ENCODE measurements at places on chromosomes 1 and 21.

- no peak for DNase-seq
These were observed 10.7 kb downstream of the LEPR start for GRCh38 chr1:65431111-65431705.

GRCh38 chr1:211944733-211945500, 90.4 kb downstream of the INTS7 start:
- no peak for DNase-seq

DNA sequence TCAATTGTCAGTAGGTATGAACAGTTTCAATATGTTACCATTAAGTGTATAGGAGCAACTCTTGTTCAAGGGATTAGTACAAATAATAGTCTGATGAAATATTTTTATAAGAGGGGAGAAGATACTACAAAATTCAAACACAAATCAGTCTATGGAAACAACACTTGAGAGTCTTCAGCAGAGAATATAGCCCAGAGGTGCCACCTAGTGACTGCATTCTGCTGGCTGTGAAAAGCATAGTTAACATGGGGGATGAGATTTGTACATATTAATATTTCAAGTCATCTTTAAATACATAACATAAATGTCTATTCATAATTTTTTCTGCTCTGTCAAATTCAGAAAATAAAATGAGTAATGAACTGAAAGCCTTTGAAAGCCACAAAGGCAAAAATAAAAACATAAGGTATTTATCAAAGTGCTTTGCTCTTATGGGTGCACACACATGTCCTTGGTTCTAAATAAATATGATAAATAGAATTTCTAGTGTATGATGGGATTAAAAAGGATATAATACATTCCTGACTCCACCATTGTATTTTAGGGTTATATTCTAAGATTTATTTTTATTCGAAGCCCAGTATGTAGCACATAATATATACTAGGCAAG, 440.9 kb upstream of the ZRANB2 start:
- no peak for DNase-seq

DNA sequence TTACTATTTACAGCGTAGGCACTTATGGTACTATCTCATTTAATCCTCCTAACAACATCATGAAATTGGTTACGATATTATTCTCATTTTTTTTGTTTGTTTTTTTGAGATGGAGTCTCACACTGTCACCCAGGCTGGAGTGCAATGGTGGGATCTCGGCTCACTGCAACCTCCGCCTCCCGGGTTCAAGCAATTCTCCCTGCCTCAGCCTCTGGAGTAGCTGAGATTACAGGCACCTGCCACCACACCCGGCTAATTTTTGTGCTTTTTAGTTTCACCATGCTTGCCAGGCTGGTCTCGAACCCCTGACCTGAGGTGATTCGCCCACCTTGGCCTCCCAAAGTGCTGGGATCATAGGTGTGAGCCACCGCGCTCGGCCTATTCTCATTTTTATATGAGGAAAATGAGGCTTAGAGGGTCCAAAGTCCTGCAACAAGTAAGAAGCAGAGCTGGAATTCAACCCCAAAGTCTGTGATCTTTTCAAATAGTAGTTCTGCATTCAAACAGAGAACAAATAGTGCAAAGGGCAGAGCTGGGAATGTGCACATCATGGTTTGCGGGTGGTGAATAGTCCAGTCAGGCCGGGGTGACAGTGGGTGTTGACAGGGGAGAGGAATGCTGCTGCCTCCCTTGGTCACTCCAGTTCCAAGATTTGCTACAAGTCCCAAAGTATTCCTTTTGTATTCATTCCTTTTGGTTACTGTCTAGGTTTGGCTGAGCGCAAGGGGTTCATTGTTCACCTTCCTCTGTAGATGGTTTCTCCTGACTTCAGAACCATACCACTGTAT, 4.6 kb downstream of the PRUNE1 start:
- no peak for DNase-seq

DNA sequence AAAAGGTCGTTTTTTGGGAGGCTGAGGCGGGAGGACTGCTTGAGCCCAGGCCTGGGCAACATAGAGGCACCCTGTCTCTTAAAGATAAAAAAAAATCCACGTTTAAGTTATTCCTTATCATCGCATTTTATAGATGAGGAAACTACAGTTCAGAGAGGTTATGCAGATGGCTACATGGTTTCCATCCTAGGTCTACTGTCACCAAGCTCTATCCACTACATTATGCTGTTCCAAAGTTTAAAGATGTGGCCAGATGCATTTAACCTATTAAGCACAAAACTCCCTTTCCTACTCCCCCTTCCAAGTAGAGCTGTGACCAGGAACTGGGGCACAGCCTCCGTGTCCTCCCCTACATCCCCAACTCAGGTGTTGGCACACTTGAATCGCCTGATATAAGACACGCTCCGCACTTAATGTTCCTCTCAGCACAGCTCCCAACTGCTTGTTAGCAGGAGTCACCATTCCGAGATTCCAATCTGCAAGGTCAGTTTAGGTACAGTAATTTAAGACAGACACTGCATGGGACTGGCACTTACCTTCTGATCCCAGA, 1.3 kb downstream of the TAF5L start:
- no peak for DNase-seq

- no peak for DNase-seq
These were observed 166.6 kb downstream of the DSCAM start for GRCh38 chr21:40680311-40680710.

DNA sequence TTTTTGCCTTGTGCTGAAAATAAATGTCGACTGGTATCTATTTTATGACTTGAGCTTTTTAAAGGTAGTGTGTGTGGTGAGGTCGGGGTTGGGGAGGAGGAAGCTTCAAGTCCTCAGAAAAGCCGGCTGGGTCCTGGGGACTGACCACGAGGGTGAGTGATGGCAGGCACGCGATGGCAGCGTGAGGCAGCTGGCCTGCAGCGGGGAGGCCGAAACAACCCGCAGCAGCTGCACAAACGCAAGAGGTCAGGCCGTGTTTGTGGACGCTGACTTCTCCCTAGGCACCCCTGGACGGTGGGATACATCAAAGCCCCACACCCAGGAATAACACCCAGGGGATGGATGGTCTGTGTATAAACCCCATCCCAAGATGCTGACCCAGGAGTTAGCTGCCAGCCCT, 51.4 kb downstream of the ZBTB18 start:
- DNase-seq: no peak

DNA sequence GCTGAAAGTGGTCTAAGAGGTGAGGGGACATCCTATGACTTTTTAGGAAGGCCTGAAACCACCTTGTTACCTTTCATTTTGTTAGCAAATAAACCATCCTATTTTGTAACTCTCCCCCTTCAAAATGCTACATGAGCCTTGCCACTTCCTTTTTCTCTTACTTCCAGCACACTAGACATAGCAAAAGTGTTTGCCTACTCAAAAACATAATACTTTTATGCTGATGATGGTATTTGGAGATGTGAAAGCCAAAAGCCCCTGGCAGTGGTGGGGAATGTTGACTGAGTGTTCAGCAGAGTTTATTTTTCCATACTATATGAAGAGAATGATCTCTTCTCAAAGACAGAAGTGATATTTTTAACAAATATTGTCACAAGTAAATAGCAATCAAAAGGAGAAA, 134.2 kb downstream of the EDEM3 start:
- no peak for DNase-seq

GRCh38 chr1:69191335-69191734, 376.4 kb upstream of the LRRC7 start:
- DNase-seq: no peak

GRCh38 chr1:217876896-217877295, 245.8 kb downstream of the SPATA17 start:
- no peak for DNase-seq

DNA sequence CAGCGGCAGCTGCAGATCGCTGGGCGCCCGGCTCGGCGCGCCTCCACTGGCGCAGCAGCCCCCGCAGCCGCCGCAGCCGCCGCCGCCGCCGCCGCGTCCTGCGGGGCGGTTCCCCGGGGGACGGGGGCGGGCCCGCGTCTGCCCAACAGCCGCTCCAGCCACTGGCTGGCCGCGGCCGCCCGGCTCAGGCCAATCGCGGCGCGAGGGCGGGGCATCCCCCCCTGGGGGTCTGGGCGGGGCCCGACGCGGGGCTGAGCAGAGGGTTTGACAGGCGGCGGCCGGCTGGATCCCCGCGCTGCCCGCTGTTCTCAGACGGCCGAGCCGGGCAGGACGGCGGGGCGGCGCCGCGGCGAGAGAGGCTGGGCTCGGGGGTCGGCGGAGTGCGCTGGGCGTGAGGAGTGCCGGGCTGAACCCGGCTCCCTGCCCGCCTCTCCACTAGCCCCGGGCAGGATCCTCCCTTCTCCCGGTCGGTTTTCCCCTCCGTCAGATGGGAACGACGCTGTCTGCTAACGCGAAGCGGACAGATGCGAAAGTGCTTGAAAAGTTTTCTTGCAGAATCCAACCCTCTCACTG, at the start of gene GLIS1:
GLIS1 (minus strand) TSS at position 56 of the 573 bp plus-strand sequence. CDS start 1,100 bp downstream, outside the sequence.
- no peak for DNase-seq

DNA sequence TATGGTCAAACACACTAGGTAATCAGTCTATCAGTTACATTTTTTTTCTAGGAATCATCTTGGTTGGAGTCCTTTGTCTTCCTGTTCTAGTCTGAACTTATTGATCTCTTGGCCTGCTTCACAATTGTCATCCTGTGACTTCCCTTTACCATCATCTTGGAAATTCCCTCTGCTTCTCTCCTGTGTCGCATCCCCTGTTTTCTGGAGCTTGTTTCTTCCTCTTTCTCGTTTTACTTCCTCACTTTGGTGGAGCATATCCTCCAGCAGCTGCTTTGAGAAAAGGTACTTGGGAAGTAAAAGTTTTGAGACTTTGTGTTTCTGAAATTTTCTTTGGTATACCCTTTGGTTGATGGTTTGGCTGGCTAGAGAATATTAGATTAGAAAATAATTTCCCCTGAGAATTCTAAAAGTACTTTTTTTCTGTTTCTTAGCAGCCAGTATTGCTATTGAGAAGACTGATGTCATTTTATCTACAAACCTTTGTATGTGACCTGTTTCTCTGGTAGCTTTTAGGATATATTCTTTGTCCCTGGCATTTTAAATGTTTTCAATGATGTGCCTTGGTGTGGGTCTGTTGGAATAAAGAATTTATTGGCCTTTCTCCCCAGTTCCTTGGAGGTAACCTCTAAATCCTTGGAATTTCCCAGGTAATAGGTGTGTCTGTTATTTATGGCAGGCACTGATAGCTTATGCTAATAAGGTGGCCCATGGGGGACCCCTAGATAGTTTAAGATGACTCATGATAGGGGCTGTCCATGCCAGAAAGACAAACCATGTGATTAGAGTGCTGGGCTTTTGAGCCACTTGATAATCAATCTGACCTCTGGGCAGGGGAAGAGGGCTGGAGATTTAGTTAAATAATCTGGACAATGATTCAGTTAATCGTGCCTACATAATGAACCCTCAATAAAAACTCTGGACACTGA, 6.1 kb upstream of the MYCL start:
- DNase-seq: no peak

DNA sequence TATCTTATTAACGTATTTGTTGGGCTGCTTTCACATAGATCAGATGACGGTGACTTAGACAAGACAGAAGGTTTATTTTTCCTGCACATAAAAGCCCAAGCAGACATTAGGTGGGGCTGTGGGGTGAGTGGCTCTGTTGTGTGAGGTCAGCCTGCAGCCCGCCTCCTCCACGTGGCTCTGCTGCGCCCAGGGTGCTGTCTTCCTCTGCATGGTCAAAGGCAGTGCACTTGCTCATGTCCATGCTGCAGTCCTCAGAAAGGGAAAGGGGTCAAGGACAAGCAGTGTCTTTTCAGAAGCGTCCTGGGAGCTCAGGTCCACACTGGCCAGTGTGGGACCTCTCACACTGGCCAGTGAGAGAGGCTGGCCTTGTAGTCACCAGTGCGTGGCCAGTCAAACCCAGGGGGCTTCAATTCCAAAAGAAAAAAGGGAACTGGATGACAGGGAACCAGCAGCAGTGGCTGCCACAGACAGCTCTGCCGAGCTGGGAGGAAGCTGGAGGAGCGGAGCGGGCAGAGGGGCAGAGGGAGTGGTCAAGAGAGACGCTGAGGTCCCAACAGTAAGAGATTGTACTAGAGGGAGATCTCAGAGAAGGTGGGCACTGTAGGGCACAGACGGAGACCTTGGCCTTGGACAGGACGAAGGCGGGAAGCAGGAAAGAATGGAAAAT, 35.9 kb upstream of the SLC45A1 start:
- no peak for DNase-seq

- DNase-seq: no peak
These were observed 291.5 kb downstream of the FAM72C start for GRCh38 chr1:143680304-143680703.

DNA sequence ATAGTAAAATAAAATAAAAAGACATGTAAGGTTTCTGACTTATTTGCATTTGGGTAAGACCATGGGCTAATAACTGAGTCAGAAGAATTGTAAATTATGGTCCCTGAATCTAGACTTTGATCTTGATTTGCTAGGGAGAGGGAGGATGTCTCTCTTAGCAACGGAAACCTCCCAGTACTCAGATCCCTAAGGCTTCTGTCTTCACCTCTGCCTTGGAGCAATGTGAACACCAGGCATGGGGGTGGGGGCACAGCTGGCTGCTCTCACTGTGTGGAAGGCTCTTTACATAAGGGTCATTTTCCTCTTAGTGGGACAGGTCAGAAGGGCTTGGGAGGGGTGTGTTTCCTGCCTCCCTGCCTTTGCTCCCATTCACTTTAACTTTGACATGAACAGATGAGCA, 17.0 kb upstream of the TMEM54 start:
- no peak for DNase-seq

DNA sequence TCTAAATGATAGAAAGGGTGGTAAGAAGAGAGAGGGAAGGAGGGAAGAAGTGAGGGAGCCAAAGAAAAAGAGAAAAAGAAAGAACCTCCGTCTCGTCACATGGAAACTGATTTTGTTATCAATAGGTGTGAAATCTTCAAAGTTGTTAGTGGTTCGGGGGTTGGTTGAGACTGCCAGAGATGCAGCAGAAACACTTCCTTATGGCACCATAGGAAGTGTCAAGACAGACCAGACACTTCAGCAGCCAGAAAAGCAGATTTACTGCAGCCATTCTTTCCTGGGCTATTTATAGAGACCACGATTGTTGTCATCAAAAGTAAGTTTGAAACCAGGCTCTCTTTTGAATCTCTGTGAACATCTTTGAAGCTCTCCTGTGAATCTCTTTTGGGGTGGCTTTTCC, 150.5 kb downstream of the PLPPR5 start:
- no peak for DNase-seq

DNA sequence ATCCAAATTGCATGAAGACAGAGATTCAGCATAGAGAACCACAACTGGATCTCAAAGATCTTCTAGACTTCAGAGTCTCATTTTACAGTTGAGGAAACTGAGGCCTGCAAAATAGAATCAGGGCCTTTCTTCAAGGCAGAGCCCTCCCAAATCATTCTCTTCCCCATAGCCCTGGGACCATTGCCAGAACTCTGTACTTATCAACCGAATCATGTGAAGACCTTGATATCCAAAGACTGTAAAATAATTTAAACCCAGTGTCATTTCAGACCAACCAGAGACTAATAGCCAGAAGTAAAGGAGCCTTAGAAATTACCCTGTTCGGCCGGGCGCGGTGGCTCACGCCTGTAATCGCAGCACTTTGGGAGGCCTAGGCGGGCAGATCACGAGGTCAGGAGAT, 90.1 kb downstream of the DTL start:
- no peak for DNase-seq

- DNase-seq: no peak
These were observed 2.3 kb upstream of the LYPLAL1 start for GRCh38 chr1:219171192-219171935.
